Adrenal gland (tissue), 19 donors: ENCODE measurements at places on chromosomes 3 and 15. TPM values are rescaled to one million over a fixed set of nuclear protein-coding genes. Genes with fewer than 3 reads are reported as not detected.

The TEX55 gene
- polyA plus RNA-seq = not detected

DNA sequence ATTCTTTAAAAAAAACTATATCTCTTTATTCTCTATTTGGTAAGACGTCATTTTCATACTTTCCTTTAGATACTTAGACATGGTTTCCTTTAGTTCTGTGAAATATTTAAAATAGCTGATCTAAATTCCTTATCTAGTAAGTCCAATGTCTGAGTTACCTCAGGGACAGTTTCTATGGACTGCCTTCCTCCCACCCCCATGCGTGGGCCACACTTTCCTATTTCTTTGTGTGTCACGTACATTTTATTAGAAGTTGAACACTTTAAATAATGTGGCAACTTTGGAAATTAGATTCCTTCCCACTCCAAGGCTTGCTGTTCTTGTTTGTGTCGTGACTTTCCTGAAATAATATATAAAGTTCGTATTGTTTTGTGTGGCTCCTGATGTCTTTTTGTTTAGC is 260.7 kb downstream of the EDEM1 start:
- H3K27ac ChIP-seq = no peak overlapping the region
- H3K27me3 ChIP-seq = no peaks in the 10 kb centered on the region
- no peaks in the 10 kb centered on the region for H3K36me3 ChIP-seq
- DNase-seq = no peak
- H3K4me3 ChIP-seq = no peak overlapping the region

DNA sequence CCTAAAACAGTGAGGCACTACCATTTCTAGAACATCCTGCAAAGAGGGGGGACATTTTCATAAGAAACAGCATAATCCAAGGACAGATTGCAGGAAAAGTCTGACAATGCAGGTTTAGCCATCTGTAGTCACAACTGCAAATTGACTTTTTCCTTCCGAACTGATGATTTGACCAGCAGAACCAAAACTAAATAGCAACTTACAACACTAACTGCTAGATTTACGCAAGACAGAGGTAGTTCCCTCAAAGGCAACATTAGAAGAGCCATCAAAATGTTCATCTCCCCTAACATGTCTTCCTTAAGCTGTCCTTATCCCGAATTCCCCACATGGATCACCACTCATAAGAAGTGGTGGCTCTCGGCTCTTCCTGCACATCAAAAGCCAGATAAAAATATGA is 129.6 kb downstream of the GADL1 start:
- H3K4me3 ChIP-seq = no peak overlapping the region
- no peaks in the 10 kb centered on the region for H3K36me3 ChIP-seq
- H3K27me3 ChIP-seq = no peaks in the 10 kb centered on the region
- H3K27ac ChIP-seq = no peak overlapping the region
- no peaks in the 10 kb centered on the region for H3K4me1 ChIP-seq
- no peak for DNase-seq

- DNase-seq = no peak
- no peaks in the 10 kb centered on the region for H3K4me1 ChIP-seq
- no peak overlapping the region for H3K4me3 ChIP-seq
- H3K27ac ChIP-seq = no peak overlapping the region
- no peaks in the 10 kb centered on the region for H3K36me3 ChIP-seq
Observed at GRCh38 chr3:8853081-8853480, 83.7 kb upstream of the OXTR start.

- no peak overlapping the region for H3K4me3 ChIP-seq
- no peaks in the 10 kb centered on the region for H3K27me3 ChIP-seq
- H3K4me1 ChIP-seq = peaks cover 22% of the 10 kb centered on the region
- H3K27ac ChIP-seq = no peak overlapping the region
Observed at GRCh38 chr3:13002398-13003124, 70.7 kb downstream of the IQSEC1 start.

DNA sequence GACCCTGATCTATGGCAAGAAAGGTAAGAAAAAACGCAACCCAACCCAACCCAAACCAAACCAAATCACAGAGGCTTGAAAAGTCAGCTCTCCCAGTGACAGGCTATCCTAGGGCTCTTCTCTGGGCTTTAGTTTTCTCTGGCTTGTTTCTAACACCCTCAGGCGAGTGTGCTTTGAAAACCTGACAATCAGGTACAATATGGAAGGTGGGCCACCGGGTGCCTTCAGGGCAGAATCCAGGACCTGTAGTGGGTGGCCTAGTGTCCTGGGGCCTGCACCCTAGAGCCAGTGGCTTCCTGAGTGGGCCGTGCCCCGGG is 46.8 kb downstream of the BHLHE40 start:
- H3K4me3 ChIP-seq = peak overlapping the region; percentile 63
- H3K4me1 ChIP-seq = peaks cover 7% of the 10 kb centered on the region
- no peak for DNase-seq
- H3K27me3 ChIP-seq = no peaks in the 10 kb centered on the region
- H3K36me3 ChIP-seq = no peaks in the 10 kb centered on the region
- H3K27ac ChIP-seq = peak overlapping the region; percentile 92

- H3K27ac ChIP-seq = no peak overlapping the region
- no peak for DNase-seq
- peaks cover 4% of the 10 kb centered on the region for H3K27me3 ChIP-seq
- no peaks in the 10 kb centered on the region for H3K36me3 ChIP-seq
Observed at GRCh38 chr3:66823009-66823397, 175.1 kb upstream of the KBTBD8 start.

- H3K27me3 ChIP-seq = no peaks in the 10 kb centered on the region
- no peak overlapping the region for H3K4me3 ChIP-seq
- H3K36me3 ChIP-seq = no peaks in the 10 kb centered on the region
- no peak for DNase-seq
- no peak overlapping the region for H3K27ac ChIP-seq
Observed at GRCh38 chr3:66481071-66482017, 19.5 kb downstream of the LRIG1 start.
